SHP77 (cell line): ENCODE measurements at places on chromosomes 4 and X.
A peak's percentile ranks its signal among the peaks of the same experiment; 100 is the strongest.

DNA sequence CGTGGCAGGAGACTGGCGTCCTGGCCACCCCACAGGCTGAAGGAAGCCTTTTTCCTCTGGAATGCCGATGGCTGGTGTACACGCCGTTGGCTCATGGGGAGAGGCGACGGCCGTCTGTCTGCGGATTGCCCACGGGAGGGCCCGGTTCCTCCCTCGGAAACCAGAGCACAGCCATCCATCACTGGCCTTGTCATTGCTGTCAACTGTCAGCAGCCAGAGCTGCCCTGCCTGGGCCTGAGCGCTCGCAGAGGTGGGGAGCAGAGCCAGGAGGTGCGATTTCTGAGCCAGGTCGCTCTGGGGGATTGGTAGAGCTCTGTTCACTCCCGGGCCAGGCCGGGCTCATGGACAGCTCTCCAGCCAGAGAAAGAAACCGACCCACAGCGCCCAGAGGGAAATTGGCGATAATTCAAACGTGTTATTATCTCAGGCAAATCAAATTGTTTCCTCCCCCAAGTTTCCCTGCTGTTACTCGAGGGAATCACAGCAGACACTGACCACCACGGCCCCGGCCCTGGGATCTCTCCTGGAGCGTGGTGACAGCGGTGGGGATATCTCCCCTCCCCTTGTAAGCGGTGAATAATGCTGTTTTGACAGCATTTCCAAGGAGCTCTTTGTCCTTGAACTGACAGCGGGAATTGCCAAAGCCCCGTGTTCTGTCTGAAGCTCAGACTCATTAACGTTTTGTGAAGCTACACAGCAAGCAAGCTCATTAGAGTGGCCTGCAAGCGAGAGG lies 220.9 kb upstream of the PSAPL1 start:
- no peak for DNase-seq

GRCh38 chrX:153992180-153992579 lies 19.6 kb downstream of the TMEM187 start:
- DNase-seq = no peak

DNA sequence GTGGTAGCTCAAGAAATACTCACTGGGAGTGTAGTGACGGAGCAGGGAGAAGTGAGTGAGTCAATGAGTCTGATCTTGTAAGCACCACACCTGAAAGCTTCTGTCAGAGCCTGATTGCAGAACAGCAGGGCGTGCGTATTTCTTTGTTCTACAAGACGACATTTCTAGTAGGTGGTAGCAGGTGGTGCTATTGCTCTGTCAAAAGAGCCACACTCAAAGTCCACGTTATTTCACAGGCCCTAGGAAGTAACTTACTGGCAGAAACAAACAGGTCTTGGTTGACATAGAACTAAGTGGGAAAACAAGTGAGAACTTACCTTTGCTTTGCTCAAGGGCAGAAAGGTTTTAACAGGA lies 46.4 kb upstream of the SPRY1 start:
- DNase-seq = no peak

DNA sequence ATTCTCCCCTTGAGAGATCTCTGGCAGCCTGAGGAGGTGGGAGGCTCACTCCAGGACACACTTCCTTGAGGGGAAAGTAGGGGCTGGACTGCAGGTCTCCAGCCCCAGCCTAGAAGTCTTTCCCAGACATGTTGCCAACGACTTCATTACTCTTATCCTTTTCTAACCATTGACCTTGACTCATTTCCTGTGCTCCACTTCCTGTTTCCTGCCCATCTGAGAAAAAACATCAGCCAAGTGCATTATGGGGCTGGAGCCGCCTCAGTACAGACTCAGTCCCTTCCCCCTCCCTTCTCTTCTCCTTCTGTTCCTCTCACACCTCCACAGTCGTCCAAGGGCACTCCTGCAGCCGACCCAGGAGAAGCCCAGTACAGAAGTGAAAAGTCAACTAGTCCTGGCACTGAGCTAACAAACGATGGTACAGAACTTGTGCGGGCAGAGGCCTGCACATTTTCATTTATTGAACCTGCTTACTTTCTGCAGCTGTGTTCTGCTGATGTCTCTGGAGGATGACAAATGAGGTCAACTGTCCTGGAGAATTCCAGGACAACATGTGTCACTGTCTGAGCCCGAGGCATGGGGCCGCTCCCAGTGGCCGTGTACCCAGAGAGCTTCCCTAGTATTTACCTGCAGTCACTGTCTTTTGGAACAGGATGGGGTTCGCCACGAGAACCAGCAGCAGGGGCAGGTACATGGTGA lies 20.1 kb downstream of the GPR143 start:
- DNase-seq = no peak

DNA sequence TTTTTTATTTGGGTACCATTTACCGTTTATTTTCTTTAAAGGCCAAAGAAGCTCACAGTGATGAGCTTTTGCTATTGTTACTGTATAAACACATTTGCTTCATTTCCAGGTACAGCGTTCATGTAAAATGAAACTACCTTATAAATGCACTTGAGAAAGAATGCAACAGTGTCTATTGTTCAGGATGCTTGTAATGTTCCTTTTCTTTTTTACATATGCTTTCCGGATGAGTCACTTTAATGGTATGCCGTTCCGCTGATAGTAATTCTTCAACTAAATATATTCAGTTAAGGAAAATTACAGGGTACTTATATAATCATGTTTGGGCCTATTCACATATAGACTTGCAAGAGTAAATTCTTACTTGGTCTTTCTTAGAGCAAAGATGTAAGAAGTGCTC lies 354.9 kb downstream of the RPA4 start:
- DNase-seq = no peak

- DNase-seq = no peak
Observed at GRCh38 chr4:30208731-30209435, 511.3 kb upstream of the PCDH7 start.

DNA sequence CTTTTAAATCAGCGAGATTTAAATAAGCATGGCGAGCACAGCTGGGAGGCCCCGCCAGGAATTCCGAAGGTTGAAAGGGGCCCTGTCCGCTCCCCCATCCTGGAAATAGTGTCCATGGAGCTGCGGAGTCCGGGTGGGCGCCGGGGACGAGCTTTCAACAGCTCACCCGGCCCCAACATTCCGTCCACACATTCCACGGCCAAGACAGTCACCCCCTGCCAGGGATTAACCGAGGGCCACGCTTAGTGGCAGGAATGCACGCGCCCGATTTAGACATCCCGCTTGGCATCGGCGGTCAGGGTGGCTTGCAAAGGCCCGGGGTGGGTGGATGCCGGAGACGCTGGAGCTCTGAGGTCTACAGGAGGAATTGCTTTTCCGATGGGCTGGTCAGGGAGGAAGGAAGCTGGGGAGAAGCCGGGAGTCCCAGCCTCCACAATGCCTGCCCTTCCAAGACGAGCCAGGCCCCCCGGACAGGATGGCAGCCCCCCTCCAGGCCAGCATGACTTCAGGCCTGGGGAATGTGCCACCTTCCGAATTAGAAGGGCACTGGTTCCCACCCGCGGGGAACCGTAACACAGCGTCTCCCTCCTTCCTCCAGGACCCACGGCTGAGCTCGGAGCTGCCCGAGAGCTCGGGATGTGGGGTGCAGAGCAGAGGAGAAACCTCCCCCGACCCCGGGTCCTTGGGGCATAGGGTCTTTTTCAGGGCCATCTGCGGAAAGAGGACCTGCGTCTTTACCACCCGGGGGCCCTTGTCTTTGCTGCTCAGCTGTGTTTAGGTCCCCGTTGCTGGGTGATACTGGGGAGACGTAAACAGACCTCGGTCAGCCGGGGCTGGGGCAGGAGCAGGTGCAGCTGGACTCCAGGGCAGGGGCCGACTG lies 26.9 kb upstream of the PPP2R3B start:
- DNase-seq = peak; percentile 2

DNA sequence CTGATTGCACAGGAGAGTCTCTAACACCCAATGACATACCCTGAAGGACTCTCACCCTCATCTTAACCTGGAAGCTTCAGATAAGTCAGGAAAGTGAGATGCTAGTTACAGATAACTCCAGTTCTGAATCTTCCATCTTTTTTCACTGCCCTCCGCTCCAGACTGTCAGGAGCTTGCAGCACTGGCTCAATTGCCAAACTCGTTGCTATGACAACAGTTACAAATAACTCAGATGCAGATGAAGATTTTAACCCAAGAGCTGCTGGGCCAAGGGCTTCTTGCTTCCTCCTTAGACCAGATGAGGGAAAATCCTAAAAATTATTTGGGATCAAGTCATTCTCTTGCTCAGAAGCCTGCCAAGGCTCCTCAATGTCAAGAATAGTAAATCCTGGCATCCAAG lies 109.1 kb upstream of the HUWE1 start:
- no peak for DNase-seq

GRCh38 chr4:168605411-168605810 lies 108.6 kb downstream of the PALLD start:
- no peak for DNase-seq

DNA sequence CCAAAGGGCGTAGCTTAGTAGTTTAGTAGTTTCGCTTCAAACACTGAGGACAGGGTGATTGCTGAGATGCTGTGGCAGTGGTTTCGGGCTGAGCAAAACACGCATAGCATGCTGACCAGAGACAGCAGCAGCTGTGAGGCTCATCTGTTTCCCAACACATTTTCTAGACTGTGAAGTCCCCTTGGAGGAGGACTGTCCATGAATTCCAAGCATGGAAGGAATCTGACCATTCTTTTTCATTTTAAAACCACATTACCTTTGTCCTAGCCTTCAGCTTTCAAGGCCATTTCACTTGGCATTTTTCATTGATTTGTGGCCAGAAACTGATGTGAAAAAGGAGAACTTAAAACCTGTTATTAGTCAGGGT lies 240.9 kb downstream of the PALLD start:
- DNase-seq = no peak

DNA sequence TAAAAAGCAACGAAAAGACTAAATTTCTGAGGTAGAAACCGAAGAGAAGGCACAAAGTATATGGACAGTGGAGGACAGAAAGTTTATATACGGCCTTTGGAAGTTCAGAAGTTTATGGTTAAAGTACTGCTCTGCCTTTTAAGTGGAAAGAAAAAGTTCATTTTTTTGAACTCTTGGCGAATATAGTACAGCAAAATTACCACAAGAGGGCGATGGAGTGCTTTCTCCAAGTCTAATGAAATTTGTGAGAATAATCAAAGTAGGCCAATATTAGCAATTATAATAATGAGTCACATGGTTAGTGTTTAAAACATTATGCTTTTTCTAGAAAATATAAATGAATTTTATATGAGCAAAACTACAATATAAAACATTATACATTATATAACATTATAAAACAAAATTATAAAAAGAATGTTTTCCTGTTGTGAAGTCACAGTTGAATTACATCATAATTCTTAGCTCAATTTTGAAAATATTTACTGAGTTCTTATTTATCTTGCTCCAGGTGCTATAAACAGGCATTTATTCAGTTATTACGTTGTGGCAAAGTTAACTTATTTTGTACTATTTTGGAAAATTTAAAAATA lies 136.2 kb upstream of the BMPR1B start:
- no peak for DNase-seq

GRCh38 chr4:54842226-54842625 lies 184.5 kb downstream of the KIT start:
- DNase-seq = no peak

GRCh38 chr4:185597532-185598188 lies 62.4 kb upstream of the PDLIM3 start:
- DNase-seq = peak; percentile 17

- no peak for DNase-seq
Observed at GRCh38 chr4:80592950-80593349, 257.4 kb downstream of the CFAP299 start.

GRCh38 chrX:67555578-67556203 lies 11.9 kb downstream of the AR start:
- DNase-seq = no peak

DNA sequence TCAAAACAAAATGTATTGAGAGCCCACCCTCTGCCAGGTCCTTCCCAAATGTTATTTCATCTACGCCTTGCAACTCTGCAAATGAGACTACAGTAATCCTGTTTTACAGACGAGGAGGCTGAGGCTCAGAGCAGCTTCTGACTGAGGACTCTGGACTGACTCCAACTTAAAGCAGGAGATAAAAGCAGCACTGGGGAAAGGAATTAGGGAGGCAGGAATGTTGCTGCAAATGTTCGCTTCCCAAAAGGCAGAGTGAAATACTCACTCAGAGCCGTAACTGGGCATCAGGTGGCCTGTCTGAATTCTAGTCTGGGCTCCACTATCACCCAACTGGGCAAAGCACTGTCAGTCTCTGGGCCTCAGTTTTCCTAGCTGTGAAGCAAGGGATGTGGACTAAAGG lies 94.7 kb upstream of the SRD5A3 start:
- no peak for DNase-seq

- no peak for DNase-seq
Observed at GRCh38 chr4:17468619-17469221, 43.2 kb downstream of the QDPR start.

DNA sequence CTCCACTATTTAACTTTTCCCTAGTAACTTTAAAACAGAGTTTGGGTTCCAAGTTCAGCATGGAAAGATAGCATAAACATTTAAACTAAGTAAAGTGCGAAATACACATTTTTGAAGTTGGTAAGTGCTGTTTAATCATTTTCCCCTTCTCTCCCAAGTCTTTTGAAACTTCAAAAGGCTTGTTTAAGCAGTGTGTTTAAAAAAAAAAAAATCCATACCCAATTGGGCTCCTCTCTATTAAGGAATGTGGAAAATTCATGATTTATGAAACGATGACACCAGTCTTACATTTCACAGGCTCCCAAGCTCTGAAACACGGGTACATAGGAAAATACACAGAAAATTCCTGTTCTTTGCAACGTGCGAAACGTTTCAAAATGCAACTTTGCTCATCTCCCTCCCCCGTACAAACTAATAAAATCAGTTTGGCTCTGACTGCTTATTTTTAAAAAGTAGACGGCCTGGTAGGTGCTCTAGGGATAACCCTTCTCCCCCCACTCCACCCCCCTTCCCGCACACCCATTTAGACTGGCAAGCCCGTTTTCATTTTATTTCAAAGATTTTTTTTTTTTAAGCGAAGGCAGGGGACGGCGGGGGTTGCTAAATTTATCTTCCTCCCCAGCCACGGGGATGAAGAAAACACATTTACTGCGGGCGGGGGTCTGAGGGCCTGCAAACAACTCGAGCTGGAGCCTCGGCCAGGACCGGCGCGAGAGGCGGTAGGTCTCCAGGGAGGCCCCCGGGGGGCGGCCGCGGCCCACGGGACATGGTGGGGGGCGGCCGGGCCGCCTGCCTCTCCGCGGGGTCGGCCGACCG lies 786 bp upstream of the ZFX start:
- DNase-seq = no peak

GRCh38 chr4:114773339-114773738 lies 174.7 kb downstream of the UGT8 start:
- no peak for DNase-seq

GRCh38 chrX:106007815-106008214 lies 30.7 kb downstream of the SERPINA7 start:
- DNase-seq = no peak

DNA sequence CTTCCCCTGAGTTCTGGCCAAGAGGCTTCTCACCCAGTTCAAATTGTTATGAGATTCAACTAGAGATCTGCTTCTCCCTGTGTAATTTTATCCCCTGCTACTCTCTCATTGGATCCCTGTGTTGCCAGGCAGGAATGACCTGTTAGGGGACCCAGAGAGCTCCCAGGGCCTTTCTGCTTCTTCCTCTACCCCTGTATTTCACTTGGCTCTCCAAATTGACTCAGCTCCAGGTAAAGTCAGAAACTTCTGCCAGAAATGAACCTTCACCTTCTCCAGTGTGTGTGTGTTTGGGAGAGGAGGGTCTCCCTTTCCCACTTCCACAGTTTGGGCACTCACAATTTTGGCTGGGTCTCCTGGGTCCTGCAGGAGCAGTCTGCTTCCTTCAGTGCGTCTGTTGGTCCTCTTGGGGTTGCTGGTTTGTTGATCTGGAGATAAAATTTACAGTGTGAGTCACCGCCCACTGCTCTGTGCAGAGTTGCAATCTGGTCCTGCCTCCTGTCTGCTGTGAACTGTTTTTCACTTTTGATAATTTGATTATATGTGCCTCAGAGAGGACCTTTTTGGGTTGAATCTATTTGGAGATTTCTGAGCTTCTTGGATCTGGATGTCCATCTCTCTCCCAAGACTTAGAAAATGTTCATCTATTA lies 112.4 kb upstream of the EDA2R start:
- DNase-seq = no peak
